ENCODE measurements at places on chromosomes 4 and X. TPM values are rescaled to one million over a fixed set of nuclear protein-coding genes. Genes with fewer than 3 reads are reported as not detected.

Gene DDX53
- total RNA-seq: not detected

Gene MAMLD1
- total RNA-seq: 0.44 TPM

Gene TLR10
- not detected for total RNA-seq

Gene FAM184B
- total RNA-seq: under 0.01 TPM

Gene DCAF8L2
- not detected for total RNA-seq

Gene BEX1
- 4.4 TPM for total RNA-seq

Gene FRMD7
- total RNA-seq: not detected

Gene MAGEC1
- not detected for total RNA-seq

Gene TMSB15C
- 6.2 TPM for total RNA-seq

Gene TLR8
- not detected for total RNA-seq

Gene PLXNB3
- total RNA-seq: 5.5 TPM

Gene F9
- total RNA-seq: not detected

Gene SMIM31
- total RNA-seq: not detected

Gene SORCS2
- 1.5 TPM for total RNA-seq

Gene MAGEC2
- total RNA-seq: not detected

Gene TMEM154
- 15.4 TPM for total RNA-seq

Gene SMR3B
- total RNA-seq: not detected

Gene MAGEA2
- total RNA-seq: not detected

Gene TBX22
- not detected for total RNA-seq

Gene THAP6
- total RNA-seq: 13.7 TPM

Gene GPR78
- total RNA-seq: 0.62 TPM

Gene EVC2
- total RNA-seq: 10.0 TPM

Gene RIPPLY1
- not detected for total RNA-seq

Gene MSMO1
- 424 TPM for total RNA-seq

Gene TLR6
- 3.0 TPM for total RNA-seq

Gene C4orf36
- 0.77 TPM for total RNA-seq

Gene UGT2B15
- not detected for total RNA-seq

Gene ADRA2C
- 1.5 TPM for total RNA-seq

Gene RXFP1
- 10.4 TPM for total RNA-seq

Gene ARSJ
- 40.9 TPM for total RNA-seq

Gene NDP
- total RNA-seq: 0.87 TPM

Gene SMIM10L2A
- 0.50 TPM for total RNA-seq

Gene JAKMIP1
- not detected for total RNA-seq

Gene REPS2
- total RNA-seq: 0.75 TPM

Gene ADH1A
- not detected for total RNA-seq

Gene DBET
- total RNA-seq: not detected

Gene POF1B
- not detected for total RNA-seq
